ENCODE measurements at places on chromosomes 3 and 15.

DNA sequence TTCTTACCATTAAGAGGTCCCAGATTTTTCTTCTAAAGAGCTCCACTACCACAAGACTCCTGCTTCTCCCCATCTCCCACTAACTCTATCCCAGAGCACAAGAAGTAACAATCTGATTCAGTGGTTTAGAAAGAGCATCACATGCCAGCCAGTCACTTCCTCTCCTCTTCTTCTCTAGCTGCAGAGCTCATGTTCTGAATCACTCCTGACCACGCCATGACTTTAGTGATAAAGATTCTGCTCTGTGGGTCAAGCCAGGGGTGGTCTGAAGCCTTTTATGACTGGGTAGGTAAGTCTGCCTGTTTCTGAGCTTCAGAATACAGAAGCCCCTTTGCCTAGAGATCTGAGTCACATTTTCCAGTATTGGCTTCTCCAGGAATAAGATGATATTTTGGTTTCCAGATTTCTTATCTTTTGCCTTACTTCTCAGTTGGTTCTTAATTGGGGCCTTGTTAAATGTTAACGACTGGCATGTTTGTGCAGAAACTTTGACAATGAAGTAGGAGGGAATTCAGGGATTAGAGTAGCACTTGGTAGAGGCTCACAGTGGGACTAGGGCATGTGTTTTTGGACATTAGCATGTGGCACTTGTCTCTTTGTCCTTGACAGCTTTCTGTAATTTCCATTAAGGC lies 27.6 kb upstream of the ADAMTSL3 start:
- H3K4me1 ChIP-seq = no peaks in the 10 kb centered on the region
- H3K27me3 ChIP-seq = no peaks in the 10 kb centered on the region
- no peak overlapping the region for H3K27ac ChIP-seq

- H3K4me3 ChIP-seq = no peak overlapping the region
- no peaks in the 10 kb centered on the region for H3K36me3 ChIP-seq
- peak overlapping the region; percentile 1 for H3K27ac ChIP-seq
- H3K27me3 ChIP-seq = no peaks in the 10 kb centered on the region
Measured at GRCh38 chr15:62847900-62848489, 194.6 kb upstream of the TPM1 start.

- no peaks in the 10 kb centered on the region for H3K36me3 ChIP-seq
- H3K4me3 ChIP-seq = no peak overlapping the region
- no peaks in the 10 kb centered on the region for H3K27me3 ChIP-seq
- H3K27ac ChIP-seq = no peak overlapping the region
- no peaks in the 10 kb centered on the region for H3K4me1 ChIP-seq
Measured at GRCh38 chr3:53616321-53616720, 121.9 kb downstream of the CACNA1D start.

DNA sequence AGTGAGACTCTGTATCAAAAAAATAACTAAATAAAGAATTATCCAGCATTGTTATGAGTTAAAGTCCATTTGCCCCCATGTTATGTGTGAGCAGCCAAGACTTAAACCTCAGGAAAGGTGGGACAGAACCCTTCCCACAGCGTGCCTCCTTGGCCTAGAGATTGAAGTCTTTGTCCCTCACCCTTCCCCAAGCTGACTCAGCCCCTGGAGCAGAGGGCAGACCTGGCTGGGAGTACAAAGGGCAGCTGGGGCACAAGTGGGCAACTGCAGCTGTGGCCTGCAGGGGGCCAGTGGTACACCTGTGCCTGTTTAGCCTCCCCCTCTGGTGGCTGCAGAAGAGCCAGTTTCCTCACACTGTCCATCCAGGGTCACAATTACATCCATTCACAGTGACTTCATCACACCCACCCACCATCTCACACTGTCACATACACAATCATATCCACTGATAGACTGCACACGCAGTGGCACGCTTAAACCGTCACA lies 940 bp upstream of the ACY1 start:
- H3K4me3 ChIP-seq = peak overlapping the region; percentile 37
- H3K27me3 ChIP-seq = no peaks in the 10 kb centered on the region
- peaks cover 9% of the 10 kb centered on the region for H3K4me1 ChIP-seq
- no peaks in the 10 kb centered on the region for H3K36me3 ChIP-seq

DNA sequence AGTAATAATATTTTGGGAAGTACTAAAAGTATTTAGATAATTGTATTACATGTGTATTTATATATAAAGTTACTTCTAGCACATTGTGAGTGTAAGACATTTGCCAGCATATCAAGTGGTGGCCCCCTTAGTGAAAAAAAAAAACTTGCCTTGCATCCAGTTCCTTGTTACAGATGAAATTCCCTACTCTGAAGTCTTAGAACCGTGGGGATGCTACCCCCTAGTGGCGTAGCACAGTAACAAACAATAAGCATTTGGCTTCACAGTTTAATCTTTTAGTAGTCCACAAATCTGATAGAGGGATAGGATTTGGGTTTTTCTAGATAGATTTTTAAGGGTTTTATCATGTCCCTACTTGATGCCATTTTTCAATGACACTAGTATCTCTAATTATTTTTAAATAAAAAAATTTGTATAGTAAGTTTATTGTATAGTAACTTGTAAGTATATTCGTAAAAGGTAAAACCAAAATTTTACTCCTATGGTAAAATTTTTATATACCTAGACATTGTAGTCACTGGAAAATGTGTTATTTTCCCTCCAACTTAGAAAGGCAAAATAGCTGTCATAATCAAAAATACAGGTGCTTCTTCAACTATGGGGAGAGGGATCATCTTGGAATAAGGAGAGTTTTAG lies 14.3 kb downstream of the SMC4 start:
- no peaks in the 10 kb centered on the region for H3K27me3 ChIP-seq
- no peaks in the 10 kb centered on the region for H3K4me1 ChIP-seq
- H3K36me3 ChIP-seq = peaks cover 98% of the 10 kb centered on the region
- no peak overlapping the region for H3K4me3 ChIP-seq

Measured in RWPE2 (cell line).